Stomach (tissue), 19 donors: ENCODE measurements at places on chromosomes 6 and 20. TPM values are rescaled to one million over a fixed set of nuclear protein-coding genes. Genes with fewer than 3 reads are reported as not detected.

Gene PPP1R3G
- 1.3 TPM for total RNA-seq

Gene MMUT
- 17.1 TPM for total RNA-seq

Gene RAB22A
- 19.3 TPM for total RNA-seq

Gene PRDM1
- 1.8 TPM for total RNA-seq

Gene SLC22A2
- not detected for total RNA-seq

Gene BICRAL
- 9.4 TPM for total RNA-seq

Gene CTCFL
- total RNA-seq = not detected

Gene LAMA2
- total RNA-seq = 95.1 TPM

Gene NHLRC1
- total RNA-seq = not detected

Gene SLC22A23
- total RNA-seq = 102 TPM

Gene TSPO2
- total RNA-seq = not detected

Gene HDGFL1
- not detected for total RNA-seq

Gene PRPF6
- 49.4 TPM for total RNA-seq

GRCh38 chr20:53592992-53593465 is 610 bp downstream of the ZNF217 start:
- peak; percentile 27 for DNase-seq

- no peak for DNase-seq
These were observed 92.5 kb upstream of the ADGRF1 start for GRCh38 chr6:47134476-47135189.

- DNase-seq = no peak
These were observed 258.9 kb downstream of the CD109 start for GRCh38 chr6:73954881-73955280.

DNA sequence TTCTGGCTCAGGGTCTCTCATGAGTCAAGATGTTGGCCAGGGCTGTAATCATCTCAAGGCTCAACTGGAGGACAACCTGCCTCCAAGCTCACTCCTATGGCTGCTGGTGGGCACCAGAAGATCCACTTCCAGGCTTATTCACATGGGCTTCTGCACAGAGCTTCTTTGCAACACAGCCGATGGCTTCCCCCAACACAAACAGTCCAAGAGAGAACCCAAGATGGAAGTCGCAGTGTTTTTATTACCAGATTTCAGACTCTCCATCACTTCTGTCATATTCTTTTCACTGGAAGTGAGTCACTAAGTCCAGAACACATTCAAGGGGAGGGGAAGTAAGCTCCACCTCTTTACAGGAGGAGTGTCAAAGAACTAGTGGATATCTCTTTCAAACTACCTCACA is 75.5 kb downstream of the CD164 start:
- no peak for DNase-seq

DNA sequence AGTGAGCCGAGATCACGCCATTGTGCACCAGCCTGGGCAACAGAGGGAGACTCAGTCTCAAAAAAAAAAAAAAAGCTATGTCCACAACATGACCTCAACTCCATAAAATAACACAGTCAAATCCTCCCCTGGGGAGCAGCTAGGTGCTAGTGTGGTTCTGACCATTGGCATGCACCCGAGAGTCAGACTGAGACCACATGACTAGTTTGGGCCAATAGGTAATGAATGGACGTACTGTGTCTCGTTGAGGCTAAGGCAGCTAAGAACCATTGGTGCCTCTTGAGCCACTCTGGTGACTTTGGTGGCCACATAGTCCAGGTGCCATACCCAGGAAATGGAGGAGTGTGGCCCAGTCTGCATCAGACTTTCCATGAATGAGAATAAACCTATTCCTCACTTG is 40.3 kb downstream of the ATP9A start:
- no peak for DNase-seq

GRCh38 chr6:51790946-51791345 is 296.5 kb downstream of the PKHD1 start:
- no peak for DNase-seq

GRCh38 chr6:16200321-16200883 is 38.0 kb upstream of the GMPR start:
- peak; percentile 58 for DNase-seq

DNA sequence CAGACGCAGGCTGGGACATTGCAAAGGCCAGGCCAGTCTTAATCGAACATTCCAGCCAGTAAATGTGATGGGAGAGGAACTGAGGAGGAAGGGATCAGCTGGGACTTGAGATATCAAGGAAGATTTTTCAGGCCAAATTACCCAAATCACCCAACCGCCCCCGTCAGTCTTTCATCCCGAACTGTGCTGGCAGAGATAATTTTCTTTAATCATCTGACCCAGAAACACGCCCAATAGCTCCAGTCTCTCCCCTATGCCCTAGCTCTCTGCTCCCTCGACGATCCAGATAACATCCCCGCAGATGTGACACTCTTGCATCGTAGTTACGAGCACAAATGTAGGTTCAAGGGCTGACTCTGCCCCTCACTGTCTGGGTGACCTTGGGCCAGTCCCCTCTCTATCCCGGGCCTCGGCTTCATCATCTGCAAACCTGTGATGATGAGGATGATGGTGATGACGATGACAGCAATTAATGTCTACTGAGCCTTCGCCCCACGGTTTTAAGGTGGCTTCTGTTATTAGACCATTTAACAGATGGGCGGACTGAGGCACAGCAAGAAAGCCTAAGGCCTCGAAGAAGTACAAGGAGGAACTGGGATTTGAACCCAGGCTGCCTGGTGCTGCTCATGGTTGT is 118.6 kb downstream of the PREX1 start:
- no peak for DNase-seq

GRCh38 chr6:119340796-119341487 is 8.6 kb downstream of the MAN1A1 start:
- no peak for DNase-seq

DNA sequence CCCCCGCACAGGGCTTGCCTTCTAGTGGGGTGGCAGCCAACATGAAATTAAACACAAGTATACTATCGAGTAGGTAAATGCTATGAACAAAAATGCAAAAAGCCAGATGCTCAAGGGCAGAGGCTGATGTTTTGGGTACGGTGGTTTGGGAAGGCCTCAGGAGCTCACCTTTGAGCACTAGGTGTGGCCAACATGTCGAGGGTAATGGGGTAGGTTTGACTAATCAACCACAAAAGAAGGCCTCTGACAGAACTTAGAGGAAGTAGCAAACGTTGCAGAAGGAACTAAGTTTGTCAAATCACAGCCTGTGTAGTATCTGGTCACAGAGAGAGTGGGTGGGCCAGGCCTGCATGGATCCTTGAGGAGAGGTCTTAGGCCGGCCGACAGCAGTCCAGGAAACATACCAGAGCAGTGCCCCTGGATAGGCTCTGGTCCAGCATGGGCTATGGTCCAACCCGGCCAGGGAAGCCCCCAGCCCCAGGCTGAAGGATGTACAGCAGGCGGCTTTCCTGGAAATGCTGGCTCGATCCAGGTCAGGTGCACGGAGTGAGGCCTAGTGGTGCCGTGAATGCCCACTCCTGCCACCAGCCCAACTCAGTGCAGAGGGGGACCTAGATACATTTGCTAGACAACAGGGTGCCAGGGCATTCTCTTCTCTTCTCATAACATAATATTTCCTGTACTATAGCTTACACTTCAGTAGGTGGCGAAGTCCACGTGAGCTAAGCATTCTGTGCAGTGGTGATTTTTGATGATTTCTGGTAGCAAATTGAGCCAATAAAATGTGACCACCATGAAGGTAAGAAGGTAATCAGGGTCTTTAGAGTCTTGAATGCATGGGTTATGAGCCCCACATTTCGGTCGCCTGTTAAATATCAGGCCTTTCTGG is 56.3 kb upstream of the CD93 start:
- no peak for DNase-seq

DNA sequence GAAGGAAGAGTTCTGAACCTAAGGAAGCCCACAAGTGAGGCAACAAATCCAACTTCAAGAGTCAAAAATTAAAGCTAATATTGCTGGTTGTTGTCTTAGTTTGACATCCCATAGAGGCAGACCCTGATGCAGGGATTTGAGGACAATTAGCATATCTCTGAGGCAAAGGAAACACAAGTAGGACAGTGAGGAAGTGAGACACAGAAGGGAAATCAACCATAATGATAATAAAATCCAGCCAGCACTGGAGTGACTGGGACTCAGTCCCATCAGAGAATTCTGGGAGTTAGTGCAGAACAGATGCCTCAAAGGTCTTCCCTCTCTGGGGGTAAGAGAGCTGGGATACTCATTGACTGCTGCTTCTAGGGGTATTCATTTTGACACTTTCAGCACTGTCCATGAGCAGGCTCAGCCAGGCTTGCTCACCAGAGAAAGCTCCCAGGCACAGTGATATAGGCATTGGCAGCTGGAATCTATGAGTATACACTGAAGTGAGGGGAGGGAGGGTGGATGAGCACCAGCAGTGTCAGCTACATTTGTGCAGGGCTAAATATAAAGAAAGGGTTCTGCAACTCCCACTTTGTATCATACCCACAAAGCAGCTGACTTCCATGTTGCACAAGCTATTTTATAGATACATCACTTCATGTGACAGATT is 43.4 kb upstream of the SPTLC3 start:
- no peak for DNase-seq

GRCh38 chr20:44207126-44207723 is 3.3 kb downstream of the OSER1 start:
- no peak for DNase-seq

- DNase-seq = no peak
These were observed 124.1 kb upstream of the RPS6KA2 start for GRCh38 chr6:166751051-166751595.

- peak; percentile 28 for DNase-seq
These were observed 709 bp upstream of the ZNF76 start for GRCh38 chr6:35258858-35259193.

DNA sequence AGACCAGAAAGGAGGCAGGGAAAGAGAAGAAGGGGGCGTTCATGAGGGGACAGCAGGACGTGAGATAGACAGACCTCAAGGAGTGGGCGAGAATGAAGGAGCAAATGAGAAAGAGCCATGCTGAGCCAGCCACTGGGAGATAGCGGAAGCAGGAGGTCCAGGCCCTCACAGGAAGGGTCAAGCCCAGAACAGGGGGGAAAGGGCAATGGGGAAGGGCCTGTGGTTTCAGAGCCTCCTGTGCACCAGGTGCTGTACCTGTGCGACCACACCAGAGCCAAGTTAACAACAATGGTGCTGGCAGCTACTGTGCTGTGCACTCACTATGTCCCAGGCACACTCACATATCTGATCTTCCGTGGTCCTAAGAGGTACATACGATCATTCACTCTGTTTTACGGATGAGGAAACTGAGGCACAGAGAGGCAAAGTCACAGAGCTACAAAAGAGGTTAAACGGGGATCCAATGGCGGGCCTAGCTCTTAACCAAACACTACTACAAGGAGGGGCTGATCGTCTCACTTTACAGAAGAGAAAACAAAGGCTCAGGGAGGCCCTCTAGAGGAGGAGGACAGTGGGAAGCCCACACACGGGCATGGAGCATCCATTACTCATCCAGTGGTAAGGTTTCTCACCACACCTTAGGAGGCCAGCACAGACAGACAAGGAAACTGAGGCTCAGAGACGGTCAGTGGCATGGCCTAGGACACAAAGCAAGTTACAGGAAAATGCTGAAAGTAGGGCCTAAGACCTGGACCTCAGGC is 129.1 kb downstream of the PREX1 start:
- DNase-seq = no peak

DNA sequence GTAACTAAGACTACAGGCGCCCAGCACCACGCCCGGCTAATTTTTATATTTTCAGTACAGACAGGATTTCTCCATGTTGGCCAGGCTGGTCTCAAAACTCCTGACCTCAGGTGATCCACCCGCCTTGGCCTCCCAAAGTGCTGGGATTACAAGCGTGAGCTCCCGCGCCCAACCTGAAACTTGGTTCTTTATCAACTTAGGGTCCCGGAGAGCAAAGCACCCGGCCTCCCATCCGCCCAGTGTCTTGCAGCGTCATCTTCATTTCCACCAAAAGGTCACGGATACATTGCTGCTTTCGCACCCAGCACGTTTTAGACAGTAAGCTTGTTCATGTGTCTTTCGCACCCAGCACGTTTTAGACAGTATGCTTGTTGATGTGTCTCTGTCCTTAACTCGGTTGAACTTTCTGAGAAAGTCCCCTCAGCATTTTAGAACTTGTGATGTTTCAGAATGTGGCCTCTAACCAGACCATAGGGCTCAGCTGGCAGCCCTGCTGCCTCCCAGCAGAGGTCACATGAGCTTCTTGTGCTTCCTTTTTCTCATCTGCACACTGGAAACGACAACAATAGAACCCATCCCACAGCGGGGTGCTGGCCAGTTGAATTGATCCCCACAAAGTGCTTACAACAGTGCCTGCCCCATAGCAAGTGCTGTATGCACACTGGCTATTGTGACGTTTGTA is 48.8 kb downstream of the PRR18 start:
- no peak for DNase-seq

- no peak for DNase-seq
These were observed 5.2 kb downstream of the OCSTAMP start for GRCh38 chr20:46545077-46545826.

GRCh38 chr6:138038142-138038870 is 68.9 kb downstream of the PERP start:
- DNase-seq = no peak

- DNase-seq = no peak
These were observed 211.9 kb downstream of the GRIK2 start for GRCh38 chr6:101605426-101605825.

DNA sequence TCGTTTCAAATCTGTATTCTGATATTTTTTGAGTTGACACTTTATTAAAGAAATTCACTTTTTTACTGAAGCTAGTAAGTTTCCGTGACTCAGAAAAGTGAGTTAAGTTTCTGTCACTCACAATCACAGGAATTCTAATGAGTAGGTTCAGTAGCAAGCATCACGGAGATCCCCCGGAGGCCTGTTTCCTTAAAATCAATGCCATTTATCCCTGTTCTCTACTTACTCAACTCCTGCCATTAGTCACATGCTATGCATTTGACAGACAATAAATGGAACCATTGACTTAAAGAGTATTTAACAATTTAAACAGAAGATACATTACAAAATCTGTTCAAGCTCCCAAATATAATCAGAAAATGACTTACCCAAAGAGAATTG is 9.1 kb downstream of the SLC18B1 start:
- no peak for DNase-seq

- DNase-seq = no peak
These were observed 10.1 kb downstream of the CRYBG1 start for GRCh38 chr6:106370639-106371038.

- no peak for DNase-seq
These were observed 8.4 kb upstream of the SGK2 start for GRCh38 chr20:43550456-43550855.

DNA sequence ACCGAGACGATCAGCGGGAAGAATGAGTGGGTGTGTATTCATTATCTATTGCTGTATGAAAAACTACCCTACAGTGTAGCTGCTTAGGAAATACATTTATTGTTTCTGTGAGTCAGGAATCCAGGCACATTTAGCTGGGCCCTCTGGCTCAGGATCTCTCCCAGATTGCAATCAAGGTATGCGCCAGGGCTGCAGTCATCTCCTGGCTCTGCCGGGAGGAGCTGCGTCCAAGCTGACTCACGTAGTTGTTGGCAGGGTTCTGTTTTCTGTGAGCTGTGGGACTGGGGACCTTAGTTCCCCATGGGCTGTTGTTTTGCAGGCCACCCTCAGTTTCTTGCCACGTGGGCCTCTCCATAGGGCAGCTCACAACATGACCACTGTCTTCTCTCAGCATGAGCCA is 68.2 kb upstream of the FUCA2 start:
- DNase-seq = peak; percentile 40
